ENCODE measurements at places on chromosomes 12 and 14. TPM values are rescaled to one million over a fixed set of nuclear protein-coding genes. Genes with fewer than 3 reads are reported as not detected.
A peak's percentile ranks its signal among the peaks of the same experiment; 100 is the strongest.

EFS gene
- 11.6 TPM for polyA plus RNA-seq

GPR65 gene
- polyA plus RNA-seq = not detected

HAL gene
- not detected for polyA plus RNA-seq

DNA sequence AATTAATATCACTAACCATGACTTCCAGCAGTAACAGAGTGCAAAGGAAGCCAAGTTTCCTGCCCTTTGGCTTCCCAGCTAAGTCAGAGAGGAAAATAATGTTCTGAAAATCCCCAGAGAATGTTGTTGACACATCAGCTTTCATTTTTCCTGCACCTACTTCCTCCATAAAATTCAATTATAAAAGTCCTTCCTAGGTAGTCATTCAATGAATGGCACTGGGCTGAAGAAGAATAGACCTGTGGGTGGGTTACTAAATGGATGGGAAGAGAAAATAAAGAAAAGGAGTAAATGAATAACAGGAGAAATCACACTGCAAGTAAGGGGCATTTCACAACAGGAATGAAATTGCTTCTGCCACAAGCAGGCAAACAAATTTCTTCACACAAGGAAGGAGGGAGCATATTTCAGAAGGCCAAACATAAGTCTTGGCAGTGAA, 73.2 kb upstream of the MDM1 start:
- H3K27ac ChIP-seq = no peak overlapping the region
- DNase-seq = no peak
- no peak overlapping the region for H3K4me3 ChIP-seq
- H3K36me3 ChIP-seq = no peaks in the 10 kb centered on the region
- peaks cover 5% of the 10 kb centered on the region for H3K4me1 ChIP-seq
- H3K27me3 ChIP-seq = no peaks in the 10 kb centered on the region

- no peaks in the 10 kb centered on the region for H3K27me3 ChIP-seq
- peak; percentile 75 for DNase-seq
- H3K27ac ChIP-seq = peak overlapping the region; percentile 72
- H3K36me3 ChIP-seq = no peaks in the 10 kb centered on the region
Measured at GRCh38 chr12:94289461-94290312, 141.3 kb downstream of the PLXNC1 start.

GRCh38 chr14:39087493-39087892, 15.5 kb downstream of the SEC23A start:
- no peak overlapping the region for H3K27ac ChIP-seq
- peaks cover 49% of the 10 kb centered on the region for H3K36me3 ChIP-seq
- H3K4me1 ChIP-seq = no peaks in the 10 kb centered on the region
- no peak for DNase-seq
- H3K4me3 ChIP-seq = no peak overlapping the region

DNA sequence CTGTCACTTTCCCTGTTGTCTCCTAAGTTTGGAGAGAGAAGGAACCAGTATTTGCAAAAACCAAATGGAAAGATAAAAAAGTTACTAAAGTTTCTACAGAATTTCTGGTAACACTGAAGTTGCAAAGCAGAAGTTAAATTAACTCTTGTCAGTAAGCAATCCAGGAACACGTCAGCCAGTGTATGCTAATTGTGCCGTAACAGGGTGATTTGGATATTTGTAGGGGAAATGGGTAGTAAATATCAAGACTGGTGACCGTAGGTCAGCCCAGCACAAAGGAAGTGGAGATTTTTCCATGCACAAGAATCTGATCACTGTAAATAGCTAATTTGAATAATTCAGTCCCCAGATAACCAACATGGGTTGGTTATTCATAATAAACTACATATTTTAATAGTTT, 2.3 kb downstream of the CDKN1B start:
- H3K27me3 ChIP-seq = no peaks in the 10 kb centered on the region
- DNase-seq = no peak
- peak overlapping the region; percentile 31 for H3K27ac ChIP-seq
- H3K4me1 ChIP-seq = peaks cover 13% of the 10 kb centered on the region

DNA sequence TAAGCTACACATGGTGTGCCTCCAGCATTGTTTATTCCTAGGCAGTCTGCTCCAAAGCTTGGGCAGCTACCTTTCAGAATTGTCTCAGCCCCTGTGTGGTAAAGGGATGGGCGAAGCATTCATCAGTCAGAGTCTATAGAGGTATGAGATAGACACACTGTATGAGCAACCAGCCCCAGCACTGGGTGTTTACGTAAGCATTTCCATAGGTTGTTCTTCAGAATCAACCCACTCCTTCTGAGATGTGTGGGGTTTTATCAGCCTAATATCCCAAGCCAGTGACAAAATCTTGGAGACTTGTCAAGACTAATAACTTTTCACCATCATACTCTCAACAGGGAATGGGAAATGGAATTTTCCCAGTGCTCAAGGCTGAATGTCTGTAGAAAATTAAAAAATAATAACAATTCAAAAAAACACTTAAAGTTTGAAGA, 98.2 kb downstream of the BTG1 start:
- H3K36me3 ChIP-seq = no peaks in the 10 kb centered on the region
- no peak overlapping the region for H3K4me3 ChIP-seq
- no peak overlapping the region for H3K27ac ChIP-seq
- no peaks in the 10 kb centered on the region for H3K27me3 ChIP-seq
- peak; percentile 29 for DNase-seq

DNA sequence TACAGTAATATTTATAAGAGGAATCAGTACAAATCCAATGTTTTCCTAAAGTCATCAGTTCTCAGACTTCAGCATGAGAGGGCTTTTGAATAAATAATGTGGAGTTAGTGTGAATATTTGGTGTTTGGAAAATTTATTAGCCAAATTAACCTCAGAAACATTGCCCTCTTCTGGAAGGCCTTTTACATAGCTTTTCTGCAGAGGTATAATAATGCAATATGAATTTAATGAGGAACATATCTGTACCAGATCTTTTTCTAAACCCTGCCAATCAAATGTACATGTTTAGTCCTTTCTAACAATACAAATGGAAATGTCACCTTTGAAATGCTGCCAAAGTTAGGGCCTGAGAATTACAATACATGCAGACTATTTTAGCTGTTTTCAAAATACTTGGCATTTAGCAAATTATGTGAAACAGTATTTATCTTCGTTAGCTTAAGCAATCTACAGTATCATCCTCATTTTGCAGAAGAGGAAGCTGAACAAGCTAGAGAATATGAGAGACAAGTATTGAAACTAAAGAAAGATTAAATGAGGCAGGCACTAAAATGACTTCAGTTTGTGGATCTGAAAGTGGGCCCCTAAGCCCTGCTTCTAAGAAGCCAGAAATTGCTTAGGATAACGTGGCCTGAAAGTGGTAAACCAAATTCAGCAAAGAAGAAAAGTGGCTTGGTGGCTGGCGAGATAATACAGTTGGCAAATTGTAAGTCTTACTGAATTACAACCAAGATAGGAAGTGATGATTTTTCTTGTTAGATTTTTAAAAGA, 60.4 kb upstream of the MANSC4 start:
- no peaks in the 10 kb centered on the region for H3K27me3 ChIP-seq
- peaks cover 6% of the 10 kb centered on the region for H3K4me1 ChIP-seq
- no peaks in the 10 kb centered on the region for H3K36me3 ChIP-seq
- DNase-seq = no peak
- no peak overlapping the region for H3K4me3 ChIP-seq

DNA sequence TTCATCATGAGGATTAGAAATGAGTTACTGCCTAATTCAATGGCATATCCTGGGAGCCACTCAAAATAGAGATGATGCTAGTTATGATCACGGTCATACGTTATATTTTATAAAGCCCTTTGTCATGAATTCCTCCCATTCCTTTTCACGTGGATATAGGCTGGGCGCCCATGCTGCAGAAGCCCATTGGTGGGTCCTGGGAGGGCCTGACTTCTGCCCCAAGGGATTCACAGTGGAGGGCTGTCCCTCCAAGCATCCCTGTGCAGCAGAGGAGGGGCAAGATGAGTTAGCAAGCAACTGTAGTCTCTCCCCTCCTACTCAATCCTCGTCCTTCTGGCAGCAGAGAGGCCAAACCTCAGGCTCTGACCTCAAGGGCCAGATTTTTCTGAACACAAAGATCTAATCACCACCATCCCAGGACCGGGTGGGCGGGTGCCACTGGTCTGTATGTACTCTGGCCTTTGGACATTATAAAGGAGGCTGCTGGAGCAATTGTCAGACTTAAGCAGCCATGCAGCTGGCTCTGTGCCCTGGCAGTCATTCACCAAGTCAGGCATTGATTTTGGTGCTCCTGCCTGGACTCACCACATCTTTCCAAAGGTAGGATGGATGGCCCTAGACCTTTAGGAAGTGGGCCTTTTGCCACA, 8.6 kb downstream of the GLTP start:
- H3K4me1 ChIP-seq = no peaks in the 10 kb centered on the region
- H3K36me3 ChIP-seq = peaks cover 8% of the 10 kb centered on the region
- H3K27ac ChIP-seq = 0 out of 2 replicates have a peak overlapping the region, but pooled peaks have one; percentile 4
- peak; percentile 23 for DNase-seq
- no peak overlapping the region for H3K4me3 ChIP-seq

DNA sequence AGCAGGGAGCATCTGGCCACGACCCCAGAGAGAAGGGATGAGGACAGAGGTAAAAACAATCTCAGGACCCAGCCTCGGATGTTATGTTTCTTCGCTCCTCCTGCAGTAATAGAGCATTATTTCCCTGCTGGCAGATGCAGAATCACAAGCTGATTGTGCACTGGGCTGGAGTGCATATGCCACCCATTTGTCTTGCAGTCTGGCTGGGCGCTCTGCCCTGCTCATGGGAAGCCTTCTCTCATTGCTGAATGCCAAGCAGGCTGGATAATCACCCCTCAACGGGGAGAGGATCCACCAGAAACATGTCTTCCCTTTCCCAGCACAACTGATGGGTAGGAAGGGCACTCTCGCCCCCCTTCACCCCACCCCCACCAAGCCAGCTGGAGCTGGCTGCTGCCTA, 8.5 kb upstream of the VASH1 start:
- H3K36me3 ChIP-seq = no peaks in the 10 kb centered on the region
- DNase-seq = no peak
- no peaks in the 10 kb centered on the region for H3K4me1 ChIP-seq
- no peaks in the 10 kb centered on the region for H3K27me3 ChIP-seq
- no peak overlapping the region for H3K4me3 ChIP-seq

DNA sequence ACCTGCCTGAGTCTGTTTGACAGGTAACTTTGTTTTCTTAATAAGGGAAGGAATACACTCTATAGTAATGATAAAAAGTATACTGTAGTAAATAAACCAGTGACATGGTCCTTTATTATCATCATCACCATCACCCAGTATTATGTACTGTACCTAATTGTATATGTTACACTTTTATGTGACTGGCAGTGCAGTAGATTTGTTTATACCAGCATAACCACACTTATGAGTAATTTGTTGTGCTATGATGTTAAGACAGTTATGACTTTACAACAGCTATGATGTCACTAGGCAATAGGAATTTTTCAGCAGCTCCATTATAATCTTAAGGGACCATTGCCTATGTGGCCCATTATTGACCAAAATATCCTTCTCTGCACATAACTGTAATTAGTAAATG, 155.0 kb downstream of the NUBPL start:
- H3K27me3 ChIP-seq = no peaks in the 10 kb centered on the region
- DNase-seq = peak; percentile 10
- H3K4me3 ChIP-seq = no peak overlapping the region
- H3K27ac ChIP-seq = no peak overlapping the region
- no peaks in the 10 kb centered on the region for H3K4me1 ChIP-seq

DNA sequence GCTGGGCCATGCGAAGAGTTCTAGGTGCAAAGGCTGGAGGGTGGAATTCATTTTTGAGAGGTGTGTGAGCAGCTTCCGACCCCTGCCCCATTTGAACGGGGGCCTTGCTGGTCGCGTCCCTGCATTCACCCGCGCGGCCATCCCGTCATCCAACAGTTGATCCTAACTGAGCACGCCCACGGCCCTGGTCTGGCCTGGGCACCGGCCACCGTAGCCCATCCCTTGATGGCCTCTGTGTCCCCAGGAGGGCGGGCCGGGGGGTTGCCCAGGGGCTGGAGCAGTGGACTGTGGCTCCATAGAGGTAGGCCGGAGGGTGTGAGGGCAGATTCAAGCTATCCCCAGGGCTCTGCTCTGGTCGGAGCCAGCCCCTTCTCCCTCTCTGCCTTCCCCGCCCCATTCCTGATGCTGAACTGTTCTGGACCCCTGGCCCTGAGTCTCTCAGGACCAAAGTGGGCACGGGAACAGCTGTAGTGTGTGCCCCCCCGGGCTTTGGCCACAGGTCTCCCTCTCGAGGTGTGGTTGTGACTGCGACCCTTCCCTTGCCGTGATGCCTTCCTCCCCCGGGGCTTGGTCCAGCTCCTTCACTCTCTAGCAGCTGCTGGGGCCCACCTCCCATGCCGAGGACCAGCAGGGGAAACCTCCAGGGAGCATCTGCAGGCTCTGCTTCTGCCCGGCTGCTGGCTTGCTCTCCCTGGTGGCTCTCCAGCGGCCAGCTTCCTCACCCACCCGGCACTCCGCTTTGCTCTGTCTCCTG, 9.1 kb downstream of the MEG3 start:
- DNase-seq = no peak
- peaks cover 81% of the 10 kb centered on the region for H3K36me3 ChIP-seq
- H3K4me3 ChIP-seq = no peak overlapping the region
- H3K27ac ChIP-seq = no peak overlapping the region
- peaks cover 7% of the 10 kb centered on the region for H3K4me1 ChIP-seq
- H3K27me3 ChIP-seq = no peaks in the 10 kb centered on the region

- no peak overlapping the region for H3K4me3 ChIP-seq
- DNase-seq = peak; percentile 6
- H3K27ac ChIP-seq = no peak overlapping the region
- H3K4me1 ChIP-seq = peaks cover 8% of the 10 kb centered on the region
- H3K36me3 ChIP-seq = no peaks in the 10 kb centered on the region
Measured at GRCh38 chr12:22105542-22105941, 59.5 kb downstream of the CMAS start.

DNA sequence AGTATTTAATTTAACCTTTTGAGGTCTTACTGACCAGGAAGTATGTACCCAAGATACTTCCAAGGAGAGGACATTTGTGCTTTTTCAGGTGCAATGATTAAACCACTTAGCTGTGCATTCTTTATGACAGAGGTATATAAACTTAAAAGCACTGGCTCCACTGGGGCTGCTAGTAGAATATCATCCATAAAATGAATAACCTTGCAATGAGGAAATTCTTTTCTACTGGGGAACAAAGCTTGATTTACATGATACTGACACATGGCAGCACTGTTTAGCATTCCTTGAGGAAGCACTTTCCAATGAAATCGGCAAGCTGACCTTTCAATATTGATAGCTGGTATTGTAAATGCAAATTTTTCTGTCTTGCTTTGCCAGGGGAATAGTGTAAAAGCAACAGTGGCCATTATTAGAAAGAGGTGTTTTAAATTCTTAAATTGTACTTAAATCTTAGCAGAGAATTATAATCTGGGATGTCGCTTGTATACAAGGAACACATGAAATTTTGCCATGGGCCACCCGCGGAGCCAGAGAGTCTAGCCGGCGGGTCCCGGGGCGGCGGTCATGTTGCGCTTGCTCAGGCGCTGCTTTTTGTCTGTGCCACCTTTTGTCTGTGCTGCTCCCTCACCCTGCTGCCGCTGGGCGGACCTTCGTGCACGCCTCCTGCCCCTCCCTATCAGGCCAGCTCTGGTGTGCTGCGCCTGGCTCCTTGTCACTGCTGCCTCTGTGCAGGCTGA, 20.9 kb upstream of the BLTP3B start:
- peak; percentile 33 for DNase-seq
- H3K4me3 ChIP-seq = no peak overlapping the region
- no peaks in the 10 kb centered on the region for H3K36me3 ChIP-seq

All from IMR-90 (cell line).